ENCODE measurements at places on chromosomes 1 and 21.

- no peak for DNase-seq
These were observed 55.1 kb downstream of the ATP2B4 start for GRCh38 chr1:203681739-203682138.

DNA sequence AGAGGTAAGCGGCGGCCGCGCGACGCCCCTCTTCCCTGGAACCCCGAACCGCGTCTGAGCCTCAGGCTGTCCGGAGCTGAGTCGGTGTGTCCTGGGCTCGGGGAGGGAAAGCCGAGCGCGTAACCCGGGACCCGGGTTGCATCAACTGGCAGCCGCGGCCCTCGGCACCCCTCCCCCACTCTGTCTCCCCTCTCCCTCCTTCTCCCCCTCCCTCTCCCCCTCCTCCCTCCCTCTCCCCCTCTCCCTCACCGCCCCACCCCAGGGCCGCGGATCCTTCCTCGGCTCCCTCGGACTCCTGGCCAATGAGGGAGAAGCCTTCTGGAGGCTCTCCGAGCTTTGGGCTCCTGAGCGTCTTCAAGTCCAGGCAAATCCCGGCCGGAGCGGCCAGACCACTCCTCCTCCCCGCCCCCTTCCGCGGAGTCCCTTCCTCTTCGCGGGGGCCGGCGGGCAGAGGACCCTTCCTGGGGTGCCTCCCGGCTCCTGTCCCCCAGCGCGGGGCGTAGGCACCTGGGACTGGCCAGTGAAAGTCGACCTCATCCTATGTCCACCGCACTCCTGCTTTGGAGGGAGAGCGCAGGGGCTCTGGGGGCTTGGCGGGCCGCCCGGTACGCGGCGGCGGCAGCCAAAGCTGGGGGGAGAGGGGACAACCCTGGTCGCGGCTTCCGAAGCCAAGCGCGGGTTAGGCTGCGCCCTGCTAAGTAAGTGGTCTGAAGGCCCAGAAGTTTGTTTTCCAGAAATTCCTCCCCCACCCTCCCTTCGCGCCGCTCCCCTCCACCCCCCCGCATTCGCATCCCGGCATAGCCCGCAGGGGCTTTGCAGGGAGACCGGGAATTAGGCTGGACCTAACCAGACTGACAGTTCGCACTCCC, 850 bp downstream of the SESN2 start:
- peak; percentile 23 for DNase-seq

GRCh38 chr1:193909406-193910082, 723.1 kb upstream of the B3GALT2 start:
- no peak for DNase-seq

- no peak for DNase-seq
These were observed 46.7 kb downstream of the GALNT2 start for GRCh38 chr1:230113593-230114236.

GRCh38 chr1:212867192-212867591, 9.1 kb downstream of the FLVCR1 start:
- no peak for DNase-seq

GRCh38 chr21:44005593-44005992, 6.5 kb upstream of the TRAPPC10 start:
- no peak for DNase-seq

DNA sequence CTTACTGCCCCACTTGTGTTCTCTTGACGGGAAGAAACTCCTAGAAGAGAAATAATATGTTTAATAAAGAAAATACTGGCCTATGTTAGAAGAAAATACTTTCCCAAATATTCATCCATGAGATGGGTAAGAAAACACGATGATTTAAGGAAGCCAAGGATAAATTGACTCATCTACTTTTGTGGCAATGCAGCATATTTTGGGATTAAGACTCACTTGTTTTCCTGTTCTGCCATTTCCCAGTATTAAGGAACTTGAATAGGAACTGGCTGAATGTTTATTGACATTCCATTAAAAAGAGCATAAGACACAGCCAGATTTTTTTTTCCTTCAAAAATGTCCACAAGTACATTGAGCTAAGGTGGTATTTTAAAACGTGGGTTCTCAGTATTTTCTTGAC, 10.9 kb upstream of the ADAMTS5 start:
- DNase-seq = no peak

- no peak for DNase-seq
These were observed 45.0 kb upstream of the DNAJC6 start for GRCh38 chr1:65264197-65264929.

GRCh38 chr1:38371505-38371844, 324.9 kb upstream of the POU3F1 start:
- DNase-seq = no peak

DNA sequence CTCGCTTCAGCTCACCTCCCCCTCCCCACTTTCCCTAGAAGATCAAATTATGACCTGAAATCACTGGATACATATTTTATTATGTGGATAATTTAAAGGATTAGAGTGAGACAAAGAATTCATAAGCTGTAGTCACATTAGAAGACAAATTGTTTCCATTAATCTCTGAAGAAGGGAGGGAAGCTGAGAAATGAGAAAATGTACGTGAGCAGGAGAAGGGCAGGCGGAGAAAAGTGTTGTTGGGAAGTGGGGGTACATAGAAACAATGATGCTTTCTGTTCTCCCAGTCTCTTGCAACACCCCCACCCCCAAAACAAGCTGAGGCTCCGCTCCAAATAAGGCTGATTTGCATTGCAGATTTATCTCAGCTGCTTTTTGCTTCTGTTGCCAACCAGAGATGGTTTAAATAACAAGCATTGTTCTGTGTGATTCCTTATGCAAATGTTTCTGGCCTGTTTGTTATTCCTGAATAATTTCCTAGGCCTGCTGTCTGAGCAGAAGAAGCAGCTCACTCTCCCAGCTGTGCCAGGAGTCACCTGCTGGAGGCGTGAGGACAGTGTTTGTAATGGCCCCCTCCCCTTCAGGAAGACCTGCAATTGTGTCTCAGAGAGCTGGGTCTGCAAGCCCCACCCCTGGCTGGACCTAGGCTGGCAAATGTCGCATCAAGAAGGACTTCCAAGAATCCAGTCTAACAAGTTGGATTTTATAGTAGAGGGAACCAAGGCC, 121.8 kb upstream of the TNR start:
- DNase-seq = no peak

DNA sequence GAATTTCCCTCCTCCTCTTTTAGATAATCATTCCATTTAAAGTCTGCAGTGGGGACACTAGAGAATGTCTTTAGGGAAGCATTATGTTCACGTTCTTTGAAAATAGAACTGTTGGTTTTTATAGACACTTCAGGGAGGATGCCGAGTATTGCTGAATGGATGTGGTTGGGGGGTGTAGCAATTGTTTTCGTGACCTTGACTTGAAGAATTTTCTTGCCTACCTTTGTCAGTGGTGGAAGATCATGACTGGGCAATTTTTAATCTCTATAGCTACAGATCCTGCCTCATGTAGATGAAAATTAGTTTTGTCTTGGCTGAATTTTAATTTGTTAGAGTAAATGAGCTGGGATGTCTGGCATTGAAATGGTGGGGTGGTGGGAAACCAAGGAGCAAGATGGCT, 3.8 kb downstream of the SMG7 start:
- no peak for DNase-seq

DNA sequence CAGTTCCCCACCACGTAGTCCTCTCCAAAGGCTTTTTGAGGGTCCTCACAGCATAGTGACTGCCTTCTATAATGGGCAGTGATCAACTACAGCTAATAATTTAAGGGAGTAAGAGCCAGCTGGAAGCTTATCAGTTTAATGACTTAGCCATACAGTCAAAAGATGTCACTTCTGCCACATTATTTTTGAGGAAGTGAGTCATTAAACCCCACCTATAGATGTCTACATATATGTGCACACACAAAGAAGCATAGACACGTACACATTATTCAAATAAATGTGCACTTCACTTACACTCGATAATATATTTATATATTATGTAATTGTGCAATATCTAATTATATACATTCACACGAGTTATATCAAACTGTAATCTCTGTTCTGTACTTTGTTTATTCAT, 1704.7 kb downstream of the KCNT2 start:
- DNase-seq = no peak

All from T-helper 9 cell (primary cell).